KG1 (cell line): ENCODE measurements at places on chromosomes 4 and X.

DNA sequence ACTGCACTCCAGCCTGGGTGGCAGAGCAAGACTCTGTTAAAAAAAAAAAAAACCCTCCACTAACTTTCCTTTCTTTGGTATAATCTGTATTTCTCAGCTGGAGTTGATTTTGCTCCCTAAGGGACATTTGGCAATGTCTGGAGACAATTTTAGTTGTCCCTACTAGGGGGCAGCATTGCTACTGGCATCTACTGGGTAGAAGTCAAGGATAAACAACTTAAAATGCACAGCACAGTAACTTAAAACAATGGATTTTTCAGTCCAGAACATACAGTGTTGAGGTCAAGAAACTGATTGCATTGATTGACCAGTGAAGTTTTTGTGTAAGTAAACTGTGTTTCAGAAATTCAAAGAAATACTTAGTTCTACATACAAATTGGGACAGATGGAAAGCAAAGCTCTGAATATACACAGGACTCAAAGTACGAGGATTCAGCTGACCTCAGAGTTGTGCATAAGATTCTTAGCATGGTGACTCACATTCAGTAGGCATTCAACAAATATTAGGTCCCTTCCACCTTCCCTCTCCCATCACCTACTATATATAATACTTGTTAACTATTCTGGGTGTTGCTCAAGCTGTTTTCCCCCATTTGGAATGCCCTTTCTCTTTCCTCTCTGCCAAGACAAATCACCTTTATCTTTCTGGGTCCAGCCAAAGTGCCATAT is 8.8 kb downstream of the DDX53 start:
- DNase-seq, result no peak

GRCh38 chr4:165398570-165398969 is 19.8 kb downstream of the CPE start:
- no peak for DNase-seq

DNA sequence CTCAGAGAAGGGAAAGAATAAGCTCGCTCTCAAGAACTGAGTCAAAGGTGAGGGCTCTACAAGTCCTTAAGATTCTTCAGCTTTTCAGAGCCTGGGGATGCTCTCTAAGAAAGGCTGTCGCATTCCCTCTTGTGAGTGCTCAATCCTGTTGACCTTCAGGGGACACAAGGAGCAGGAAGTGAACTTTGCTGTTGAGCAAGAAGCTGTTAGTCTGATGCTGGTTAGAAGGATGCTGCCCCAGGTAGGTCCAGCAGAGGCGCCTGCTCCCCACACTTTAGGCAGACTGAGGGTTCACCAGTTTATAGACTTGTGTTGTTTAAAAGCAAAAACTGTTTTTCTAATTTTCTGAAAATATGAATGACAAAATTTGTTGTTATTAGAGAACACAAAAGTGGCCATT is 125.4 kb upstream of the SPOCK3 start:
- no peak for DNase-seq

- DNase-seq, result no peak
Measured at GRCh38 chr4:20403290-20403689, 151.6 kb downstream of the SLIT2 start.

- no peak for DNase-seq
Measured at GRCh38 chrX:132634521-132634920, 145.7 kb upstream of the MBNL3 start.

- DNase-seq, result no peak
Measured at GRCh38 chr4:25969374-25970155, 55.5 kb downstream of the SMIM20 start.

DNA sequence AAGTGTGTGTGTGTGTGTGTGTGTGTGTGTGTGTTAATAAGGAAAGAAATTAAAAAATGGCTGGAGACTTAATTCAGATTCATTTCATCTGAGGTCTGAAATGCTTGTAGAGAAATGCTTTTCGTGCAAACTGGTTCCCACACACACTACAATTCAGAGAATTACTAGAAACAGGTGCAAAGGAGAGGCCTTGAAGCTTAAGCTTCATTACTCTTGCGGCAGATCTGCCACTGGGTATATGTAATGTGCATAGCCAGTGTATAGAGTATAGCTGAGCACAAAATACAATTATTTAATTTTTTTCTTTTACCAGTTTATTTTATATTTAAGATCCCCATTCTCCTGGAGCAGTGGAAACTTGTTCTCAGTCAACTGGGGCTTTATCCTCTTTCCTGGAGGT is 31.8 kb upstream of the MAGEB10 start:
- DNase-seq, result no peak

DNA sequence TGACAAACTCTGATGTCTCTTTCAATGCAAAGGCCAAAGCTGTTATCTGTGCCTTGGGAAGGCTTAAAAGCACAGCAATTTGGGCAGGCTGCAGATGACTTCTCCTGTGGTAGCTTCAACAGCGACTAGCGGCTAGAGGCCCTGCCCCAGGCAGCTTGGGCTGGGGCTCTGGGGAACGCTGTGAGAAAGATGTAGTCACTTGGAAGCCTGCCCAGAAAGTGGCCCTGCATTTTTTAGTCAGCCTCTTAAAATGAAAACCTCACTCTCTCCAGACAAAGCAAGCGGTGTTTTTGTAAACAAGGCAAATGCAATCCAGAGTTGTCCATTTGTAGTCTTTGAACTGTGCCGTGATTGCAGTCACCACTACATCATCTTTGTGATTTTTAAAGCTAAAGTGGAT is 27.5 kb downstream of the PCYT1B start:
- DNase-seq, result no peak

- no peak for DNase-seq
Measured at GRCh38 chr4:16897991-16898827, at the start of gene LDB2. Gene LDB2 (minus strand): TSS chr4:16898645.

DNA sequence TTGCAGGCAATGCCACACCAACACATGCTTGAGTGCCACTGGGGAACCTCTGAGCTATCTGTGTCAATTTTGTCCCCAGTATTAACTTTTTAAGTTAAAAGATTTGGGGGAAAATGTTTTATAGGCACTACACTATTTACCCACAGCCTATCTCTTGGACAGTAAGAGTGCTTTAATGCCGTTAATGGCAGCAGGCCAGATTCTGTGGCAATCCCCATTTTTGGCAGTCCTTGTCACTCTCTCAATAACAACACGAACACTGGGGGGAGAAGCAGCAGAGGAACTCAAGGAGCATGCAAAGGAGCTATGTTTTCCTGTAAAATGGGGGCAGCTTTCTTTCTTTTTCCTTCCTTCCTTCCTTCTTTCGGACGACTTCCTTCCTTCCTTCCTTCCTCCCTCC is 168.6 kb downstream of the NSUN7 start:
- DNase-seq, result no peak

DNA sequence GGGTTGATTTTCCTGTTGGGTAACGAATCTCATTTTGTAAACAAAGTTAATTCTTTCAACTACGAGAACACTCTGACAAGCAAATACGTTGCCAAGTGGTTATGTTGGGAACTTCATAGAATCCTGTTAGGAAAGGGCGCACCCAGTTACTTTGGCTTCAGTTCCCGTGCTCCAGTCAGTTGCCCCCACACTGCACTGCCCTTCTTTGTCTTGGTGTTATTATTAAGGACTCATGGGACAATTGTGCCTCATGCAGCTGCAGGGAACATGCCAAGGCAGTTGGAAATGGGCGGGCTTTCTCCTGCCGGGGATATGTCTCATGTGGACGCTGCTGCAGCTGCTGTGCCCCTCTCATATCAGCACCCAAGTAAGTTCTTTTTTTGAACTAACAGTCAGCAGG is 28.9 kb downstream of the OFD1 start:
- no peak for DNase-seq

DNA sequence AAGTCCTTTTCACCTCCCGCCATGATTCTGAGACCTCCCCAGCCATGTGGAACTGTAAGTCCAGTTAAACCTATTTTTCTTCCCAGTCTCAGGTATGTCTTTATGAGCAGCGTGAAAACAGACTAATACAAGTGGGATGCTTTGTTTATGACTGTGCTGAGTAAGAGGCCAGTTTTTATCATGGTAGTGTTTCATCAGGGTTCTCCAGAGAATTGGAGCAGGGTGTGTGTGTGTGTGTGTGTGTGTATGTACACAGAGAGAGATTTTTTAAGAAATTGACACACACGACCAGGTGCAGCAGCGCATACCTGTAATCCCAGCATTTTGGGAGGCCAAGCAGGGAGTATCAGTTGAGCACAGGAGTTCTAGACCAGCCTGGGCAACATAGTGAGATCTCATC is 34.6 kb upstream of the SLC2A9 start:
- DNase-seq, result no peak

DNA sequence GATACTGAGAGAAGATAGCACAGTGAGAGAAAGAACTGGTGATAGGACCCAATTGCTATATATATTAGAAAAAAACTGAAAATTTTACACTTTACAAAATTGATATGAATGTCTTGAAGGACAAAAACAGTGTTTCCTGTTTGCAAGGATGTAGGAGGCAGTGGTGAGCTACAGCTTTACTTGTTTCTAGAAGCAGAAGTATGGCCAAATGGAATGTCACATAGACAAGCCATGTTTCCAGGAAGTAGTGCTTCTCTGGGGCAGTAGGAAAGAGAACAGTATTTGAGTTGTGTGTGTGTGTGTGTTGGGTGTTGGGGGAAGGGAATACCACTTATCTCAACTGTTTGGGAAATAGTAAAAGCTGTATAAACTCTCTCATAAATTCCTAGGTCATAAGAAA is 60.9 kb upstream of the IBSP start:
- DNase-seq, result no peak

DNA sequence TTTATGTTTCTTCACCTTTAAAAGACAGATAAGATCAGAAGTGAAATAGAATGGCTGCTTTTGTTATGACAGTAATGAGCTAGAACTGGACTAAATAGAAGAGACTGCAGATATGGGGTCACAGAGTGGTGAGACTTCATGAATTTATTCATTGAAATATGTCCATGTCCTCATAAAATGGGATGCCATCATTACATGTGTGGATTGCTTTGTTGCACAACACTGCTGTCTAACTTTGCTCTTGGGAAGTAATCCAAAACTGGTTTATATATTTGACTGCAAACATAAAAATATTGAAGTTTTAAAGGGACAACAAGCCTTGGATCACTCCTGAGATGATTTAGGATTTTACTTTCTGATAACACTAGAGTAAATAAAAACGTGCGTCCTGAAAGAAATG is 209.2 kb upstream of the FAT4 start:
- no peak for DNase-seq

DNA sequence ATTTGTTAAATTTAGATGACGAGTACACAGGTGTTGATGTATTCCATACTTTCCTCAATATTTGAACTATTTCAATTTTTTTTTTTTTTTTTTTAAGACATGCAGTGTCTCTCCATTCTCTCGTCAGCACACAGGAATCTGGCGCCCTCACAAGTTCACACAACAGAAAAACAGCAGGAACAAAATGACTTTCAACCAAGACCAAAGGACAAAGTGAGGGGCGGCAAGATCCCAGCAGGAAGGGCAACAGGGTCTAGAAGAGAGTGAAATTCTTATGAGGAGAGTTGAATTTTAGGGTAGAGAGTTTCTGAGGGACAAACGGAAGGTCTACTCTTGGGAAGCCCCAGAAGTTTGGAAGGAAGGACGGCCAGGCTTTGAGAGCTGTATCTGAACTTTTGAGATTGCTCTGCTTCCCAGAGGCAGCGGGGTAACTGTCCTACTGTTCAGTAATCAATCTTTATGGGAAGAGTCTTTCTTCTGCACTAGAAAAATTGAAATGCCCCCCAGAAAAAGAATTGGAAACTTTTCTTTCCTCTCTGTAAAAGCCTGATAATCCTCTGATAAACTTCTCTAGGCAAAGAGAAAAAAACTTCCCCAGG is 760.2 kb downstream of the RAB28 start:
- no peak for DNase-seq

- DNase-seq, result no peak
Measured at GRCh38 chr4:147538711-147539110, 57.8 kb downstream of the EDNRA start.

DNA sequence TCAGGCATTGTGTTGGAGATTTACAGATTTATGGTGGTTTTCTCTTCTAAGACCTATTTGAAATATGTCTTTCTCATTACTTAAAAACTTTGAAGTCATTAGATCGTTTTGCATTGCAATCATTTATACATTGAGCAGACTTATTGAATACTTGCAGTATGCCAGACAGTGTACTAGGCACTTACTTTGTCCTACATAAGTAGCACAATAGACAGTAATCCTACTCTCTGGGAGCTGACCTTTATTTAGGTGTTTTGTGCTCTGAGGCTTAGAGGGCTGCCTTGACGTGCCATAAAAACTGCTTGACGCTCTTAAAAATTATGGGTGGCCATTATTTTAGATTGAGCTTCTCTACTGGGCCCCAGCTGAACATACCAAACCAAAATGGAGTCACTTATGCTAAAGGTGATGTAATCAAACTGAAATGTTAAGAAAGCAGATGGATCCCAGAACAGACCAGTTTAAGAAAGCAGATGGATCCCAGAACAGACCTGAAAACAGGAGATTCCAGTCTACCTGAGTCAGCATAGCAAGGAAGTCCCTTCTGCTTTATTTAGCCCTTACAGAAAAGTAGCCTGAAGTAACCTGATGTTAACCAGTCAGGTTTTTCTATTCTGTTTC is 42.4 kb downstream of the PTTG2 start:
- DNase-seq, result no peak

DNA sequence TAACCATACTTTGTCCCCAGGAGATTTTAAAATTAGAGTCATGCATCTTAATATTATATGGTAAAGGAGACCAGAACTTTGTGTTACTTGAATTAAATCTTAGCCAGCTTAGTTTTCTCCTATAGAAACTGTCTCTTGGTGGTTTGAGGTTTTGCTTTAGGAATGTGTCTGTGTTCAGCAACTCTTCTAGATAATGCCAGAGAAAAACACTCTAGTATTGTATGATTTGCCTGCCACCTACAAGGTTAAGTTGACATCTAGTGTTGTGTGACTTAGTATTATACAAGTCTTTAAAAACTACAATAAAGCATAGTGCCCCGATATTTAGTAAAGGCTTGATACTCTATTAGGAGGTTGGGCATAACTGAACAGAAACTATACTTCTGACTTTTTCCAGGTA is 2.1 kb downstream of the UGT8 start:
- DNase-seq, result no peak

DNA sequence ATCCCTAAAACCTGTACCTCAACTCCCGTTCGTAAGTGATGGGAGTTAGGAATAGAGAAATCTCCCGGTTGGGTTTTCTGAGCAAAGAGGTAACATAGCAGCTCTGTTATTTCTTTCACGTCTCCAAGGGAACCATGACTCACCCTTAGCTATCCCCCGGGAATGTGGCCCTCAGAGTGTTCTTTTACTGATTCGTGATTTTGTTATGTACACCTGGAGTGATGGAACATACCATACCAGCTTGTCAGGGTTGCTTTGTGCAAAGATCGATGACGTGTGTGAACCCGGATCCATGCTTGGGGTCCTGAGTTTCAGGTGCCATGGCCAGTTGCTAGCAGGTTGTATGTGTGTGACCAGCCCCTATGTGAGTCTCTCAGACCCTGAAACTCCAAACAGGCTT is 52.6 kb downstream of the HPRT1 start:
- DNase-seq, result no peak

GRCh38 chr4:36303426-36304137 is 22.2 kb downstream of the DTHD1 start:
- no peak for DNase-seq

GRCh38 chr4:89024051-89024675 is 32.8 kb downstream of the FAM13A start:
- no peak for DNase-seq

- DNase-seq, result no peak
Measured at GRCh38 chr4:156242390-156242789, 288.7 kb upstream of the CTSO start.
